G401 (cell line): ENCODE measurements at places on chromosomes 1 and 21.

- DNase-seq: no peak
Observed at GRCh38 chr1:18012686-18013085, 94.9 kb upstream of the IGSF21 start.

DNA sequence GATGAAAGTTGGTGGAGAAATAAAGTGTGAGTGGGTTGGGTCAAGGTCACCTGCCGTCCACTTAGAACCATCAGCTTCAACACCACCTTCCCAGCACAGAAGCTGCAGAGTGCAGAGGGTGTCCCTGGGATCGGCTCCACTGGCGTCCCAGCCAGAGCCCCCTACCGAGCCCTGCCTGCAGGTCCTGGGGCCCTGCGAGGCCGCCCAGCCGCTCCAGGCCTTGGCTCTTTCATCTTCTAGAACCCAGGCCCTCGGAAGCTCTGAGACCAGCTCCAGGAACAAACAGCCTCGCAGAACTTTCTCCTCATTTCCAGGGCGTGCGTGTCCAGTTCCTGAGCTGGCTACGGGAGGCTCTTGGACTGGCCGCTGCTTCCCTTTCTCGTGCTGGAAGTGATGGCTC is 166.0 kb downstream of the PRDM16 start:
- DNase-seq: no peak

- peak; percentile 73 for DNase-seq
Observed at GRCh38 chr1:74468982-74469603, 43.3 kb downstream of the LRRC53 start.

- no peak for DNase-seq
Observed at GRCh38 chr1:33030575-33030974, 6.1 kb downstream of the AK2 start.

GRCh38 chr1:198934901-198935305 is 296.1 kb downstream of the PTPRC start:
- DNase-seq: peak; percentile 60

- no peak for DNase-seq
Observed at GRCh38 chr1:118878661-118879060, 109.5 kb downstream of the TBX15 start.

- DNase-seq: no peak
Observed at GRCh38 chr1:19344831-19345230, 32.7 kb downstream of the SLC66A1 start.

GRCh38 chr21:16216288-16216962 is 486.6 kb downstream of the USP25 start:
- DNase-seq: no peak

DNA sequence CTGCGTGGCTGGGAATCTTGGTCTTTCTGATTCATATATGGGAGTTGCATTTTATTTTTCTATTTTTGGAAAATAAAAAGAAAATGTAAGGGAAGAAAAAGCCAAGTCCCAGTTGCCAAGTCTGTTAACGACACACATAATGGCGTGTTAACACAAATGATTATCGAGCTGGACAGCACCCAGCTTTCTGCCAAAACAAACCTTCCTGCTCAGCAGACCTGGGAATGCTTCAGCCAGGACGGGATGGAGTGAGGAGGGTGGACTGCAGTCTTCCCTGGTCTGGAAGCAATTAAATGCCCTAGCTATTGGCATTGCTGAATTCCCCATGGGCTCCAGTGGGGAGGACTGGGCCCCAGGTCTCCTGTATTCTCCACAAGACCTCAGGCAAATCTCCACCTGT is 184.2 kb upstream of the USP24 start:
- no peak for DNase-seq

- no peak for DNase-seq
Observed at GRCh38 chr1:82466891-82467290, 666.2 kb downstream of the ADGRL2 start.

GRCh38 chr1:53303243-53303642 is 24.6 kb downstream of the LRP8 start:
- DNase-seq: no peak

DNA sequence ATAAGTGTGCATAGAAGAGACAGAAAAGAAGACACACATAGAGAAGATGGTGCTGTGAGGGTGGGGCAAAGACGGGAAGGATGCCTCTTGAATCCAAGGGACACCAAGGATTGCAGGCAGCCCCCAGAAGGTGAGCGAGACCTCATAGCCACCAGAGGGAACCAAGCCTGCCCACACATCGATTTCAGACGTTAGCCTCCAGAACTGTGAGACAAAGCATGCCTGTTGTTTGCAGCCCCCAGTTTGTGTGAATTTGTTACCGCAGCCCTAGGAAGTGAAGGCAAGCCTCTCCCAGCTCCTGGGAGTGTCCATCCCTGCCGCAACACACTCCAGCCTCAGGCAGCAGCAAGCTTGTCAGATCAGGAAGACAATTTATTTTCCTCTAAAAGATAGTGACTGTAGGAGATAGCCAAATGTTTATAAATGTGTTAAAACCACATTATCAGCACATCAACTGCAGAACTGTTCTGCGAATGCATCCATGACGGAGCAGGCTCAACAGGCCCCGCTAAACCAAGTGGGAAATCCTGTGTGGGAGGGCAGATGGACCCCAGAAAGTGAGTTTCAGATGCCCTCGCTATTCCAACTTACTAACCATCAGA is 543.3 kb downstream of the MATN1 start:
- no peak for DNase-seq

DNA sequence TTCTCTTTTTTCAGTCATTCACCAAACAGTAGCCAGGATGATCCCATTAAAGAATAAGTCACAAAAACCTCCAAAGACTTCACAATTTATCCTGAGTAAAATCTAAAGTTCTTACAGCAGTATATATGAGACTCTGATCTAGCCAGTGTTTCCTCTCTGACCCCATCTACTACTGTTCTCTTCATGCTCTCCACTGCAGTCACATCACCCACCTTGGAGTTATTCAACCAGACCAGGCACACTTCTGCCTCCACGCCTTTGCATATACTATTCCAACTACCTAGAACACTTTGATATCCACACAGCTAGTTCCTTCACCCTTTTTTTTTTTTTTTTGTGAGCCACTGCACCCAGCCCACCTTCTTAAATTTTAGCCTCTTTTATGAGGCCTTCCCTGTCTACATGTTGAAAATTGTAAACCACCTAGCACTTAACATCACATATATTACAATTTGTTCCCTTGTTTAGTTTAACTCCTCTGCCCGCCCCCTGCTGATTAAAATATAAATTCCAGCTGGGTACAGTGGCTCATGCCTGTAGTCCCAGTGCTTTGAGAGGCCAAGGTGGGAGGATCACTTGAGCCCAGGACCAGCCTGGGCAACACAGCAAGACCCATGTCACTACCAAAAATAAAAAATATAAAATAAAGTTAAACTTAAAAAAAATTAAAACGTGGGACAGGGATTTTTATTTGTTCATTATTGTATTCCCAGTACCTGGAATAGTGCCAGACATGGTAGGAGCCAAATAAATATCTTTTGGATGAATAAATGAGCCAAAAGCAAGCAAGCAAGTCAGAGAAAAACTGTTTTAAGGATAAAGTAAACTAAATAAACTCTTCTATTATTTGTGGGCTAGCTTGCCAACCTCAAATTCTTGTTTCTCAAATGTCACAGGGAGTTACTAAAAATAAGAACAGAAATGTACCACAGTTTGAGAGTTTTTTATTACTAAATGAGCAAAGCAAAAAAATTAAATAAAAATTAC is 35.2 kb upstream of the MUTYH start:
- no peak for DNase-seq

DNA sequence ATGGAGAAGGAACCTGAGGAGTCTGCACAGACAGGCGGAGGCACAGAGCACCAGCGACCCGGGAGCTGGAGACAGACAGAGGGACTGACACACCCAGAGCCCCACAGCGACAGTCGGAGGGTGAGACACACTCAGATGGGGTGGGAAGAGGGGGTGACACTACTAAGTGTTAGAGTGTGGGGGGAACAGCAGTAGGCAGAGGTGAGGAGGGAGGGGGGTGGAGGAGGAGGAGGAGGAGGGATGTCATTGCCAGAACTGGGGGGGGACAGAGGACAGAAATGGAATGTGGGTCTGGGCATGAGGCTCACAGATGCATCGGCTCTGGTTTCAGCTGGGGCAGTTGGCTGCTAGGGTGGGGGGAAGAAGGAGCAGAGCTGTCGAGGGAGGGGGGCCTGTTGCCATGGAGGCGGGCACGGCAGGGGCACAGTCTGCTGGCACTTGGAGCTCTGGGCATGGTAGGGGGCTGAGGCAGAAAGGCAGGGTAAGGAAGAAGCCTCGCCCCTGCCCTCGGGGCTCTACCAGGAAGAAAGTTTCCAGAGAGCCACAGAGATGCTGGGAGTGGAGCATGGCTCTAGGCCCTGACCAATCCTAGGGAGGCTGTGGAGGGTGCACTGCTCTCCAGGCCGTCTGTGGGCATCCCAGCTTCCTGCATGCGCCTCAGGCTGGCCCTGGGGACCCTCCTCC is 37.3 kb downstream of the AHDC1 start:
- no peak for DNase-seq

GRCh38 chr1:2274929-2275475 is 46.9 kb downstream of the SKI start:
- no peak for DNase-seq

DNA sequence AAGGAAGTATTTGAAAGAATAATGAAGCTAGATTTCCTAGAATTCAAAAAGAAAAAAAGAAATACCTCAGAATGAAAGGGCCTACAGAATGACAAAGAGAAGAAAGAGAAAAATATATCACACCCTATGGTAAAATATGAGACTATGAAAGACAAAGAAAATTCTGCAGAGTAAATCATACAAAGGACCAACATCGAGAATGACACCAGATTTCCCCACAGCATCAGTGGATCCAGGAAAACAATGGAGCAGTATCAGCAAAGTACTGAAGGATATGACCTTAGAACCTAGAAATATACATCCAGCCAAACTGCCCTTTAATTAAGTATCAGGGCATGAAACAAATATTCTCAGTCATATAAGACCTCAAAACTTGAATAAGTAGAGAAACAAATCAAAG is 21.2 kb upstream of the IFNAR2 start:
- DNase-seq: no peak

DNA sequence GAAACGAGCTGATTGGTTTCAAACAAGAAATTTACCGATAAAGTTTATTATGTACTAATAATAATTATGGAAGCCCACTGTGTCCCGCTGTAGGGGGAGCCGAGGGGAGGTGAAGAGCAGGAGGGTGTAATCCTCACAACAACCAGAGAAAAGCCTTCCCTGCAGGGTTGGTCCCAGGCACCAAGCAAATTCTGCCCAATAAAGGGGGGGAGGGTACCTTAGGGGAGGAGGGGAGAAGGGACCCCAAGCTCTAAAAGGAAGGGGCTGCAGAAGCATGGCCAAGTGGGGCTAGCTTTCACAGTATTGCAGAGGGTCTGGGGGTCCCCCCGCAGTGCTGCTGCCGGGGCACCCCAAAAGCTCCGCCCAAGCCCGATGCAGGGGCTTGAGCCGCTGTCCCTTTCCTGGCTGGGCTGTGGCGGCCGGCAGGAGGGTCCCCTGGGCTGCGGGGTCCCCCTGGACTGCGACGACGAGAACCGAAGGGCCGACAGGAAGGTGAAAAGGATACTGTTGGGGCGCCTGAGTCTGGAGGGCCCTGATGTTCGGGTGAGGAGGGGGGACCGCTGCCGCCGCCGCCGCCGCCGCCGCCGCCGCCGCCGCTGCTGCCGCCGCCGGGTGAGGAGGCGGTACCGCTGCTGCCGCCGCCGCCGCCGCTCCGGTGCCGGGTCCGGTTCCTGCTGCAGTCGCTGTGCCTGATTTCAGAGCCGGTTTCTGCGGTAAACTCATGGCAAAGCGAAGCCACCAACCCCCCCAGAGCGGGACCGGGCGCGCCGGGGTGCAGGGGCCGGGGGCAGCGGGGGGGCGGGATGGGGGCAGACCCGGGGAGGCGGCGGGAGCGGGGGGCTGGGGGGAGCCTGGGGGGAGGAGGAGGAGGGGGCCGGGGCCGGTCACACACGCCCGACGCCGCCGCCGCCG is 771 bp downstream of the EIF4G3 start:
- DNase-seq: peak; percentile 61

DNA sequence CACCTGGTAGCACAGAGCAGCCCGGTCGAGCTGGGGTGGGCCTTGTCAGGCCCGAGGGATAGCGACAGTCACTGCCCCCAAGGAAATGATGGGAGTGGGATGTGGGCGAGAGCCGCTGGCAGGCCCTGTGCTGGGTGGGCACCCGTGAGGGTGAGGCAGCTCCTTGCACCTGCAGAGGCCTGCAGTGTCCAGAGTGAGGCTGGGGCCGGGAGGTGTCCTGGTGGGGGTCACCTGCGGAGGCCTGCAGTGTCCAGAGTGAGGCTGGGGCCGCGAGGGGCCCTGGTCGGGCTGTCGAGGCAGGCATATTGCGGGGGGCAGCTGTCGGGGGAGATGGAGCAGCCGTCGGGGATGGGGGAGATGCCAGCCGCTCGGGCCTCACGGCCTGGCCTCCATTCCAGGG is 49.5 kb downstream of the SLC19A1 start:
- no peak for DNase-seq

DNA sequence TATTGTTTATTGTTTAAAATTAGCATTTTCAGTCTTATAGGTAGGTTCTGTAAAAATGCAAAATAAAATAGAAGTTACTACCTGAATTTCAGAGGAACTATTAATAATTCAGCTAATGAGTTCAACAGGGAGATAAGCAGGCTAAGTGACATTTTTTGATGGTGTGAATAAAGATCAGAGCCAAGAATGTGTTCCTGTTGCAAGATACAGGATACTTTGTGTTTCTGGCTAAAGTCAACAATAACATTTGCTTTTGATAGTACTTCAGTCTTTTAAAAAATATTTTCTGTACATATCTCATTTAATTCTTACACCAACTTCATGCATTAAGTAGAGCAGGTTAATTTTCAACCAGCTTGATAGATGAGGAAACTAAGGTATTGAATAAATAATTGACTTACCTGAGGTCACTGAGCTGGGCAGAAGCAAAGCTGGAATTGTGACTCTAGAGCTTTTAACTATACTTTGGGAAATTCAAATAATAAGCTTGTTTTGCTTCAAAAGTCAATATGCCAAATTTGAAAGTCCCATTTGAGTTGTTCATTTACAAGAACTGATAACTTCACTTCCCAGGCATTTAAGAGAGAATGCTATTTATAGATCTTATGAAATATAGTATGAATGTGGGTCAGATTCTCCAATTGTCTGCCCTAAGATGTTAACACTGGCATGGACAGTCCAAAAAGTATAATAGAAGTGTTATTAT is 6.0 kb downstream of the GORAB start:
- no peak for DNase-seq

GRCh38 chr1:200959411-200959921 is 64.0 kb downstream of the KIF21B start:
- no peak for DNase-seq

GRCh38 chr1:107590087-107590486 is 374.9 kb downstream of the VAV3 start:
- no peak for DNase-seq
